LoVo (cell line): ENCODE measurements at places on chromosomes 5 and 9.

- no peak for DNase-seq
Measured at GRCh38 chr9:108535526-108535925, 320.3 kb downstream of the ACTL7B start.

GRCh38 chr9:132589148-132590036 lies 7.0 kb downstream of the BARHL1 start:
- DNase-seq: no peak

DNA sequence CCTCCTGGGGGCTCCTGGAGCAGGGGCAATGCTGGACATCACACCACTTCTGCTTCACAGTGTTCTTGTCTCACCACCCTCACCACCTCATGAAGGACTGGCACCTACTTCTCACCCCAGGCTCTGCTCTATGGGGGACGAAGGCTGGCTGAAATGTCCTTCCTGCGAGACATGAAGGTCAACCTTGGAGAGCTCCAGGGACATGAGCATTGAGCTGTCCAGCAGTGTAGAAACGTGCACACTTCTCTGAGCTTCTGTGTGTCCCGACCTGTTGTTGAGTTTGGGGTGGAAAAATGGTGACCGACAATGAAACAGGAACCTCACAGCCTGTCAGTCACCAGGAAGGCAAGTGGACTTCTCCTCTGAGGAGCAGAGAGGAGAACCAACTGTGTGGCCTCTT lies 68.6 kb upstream of the ADAMTS16 start:
- DNase-seq: no peak

GRCh38 chr9:92727716-92728700 lies 36.6 kb downstream of the BICD2 start:
- no peak for DNase-seq

DNA sequence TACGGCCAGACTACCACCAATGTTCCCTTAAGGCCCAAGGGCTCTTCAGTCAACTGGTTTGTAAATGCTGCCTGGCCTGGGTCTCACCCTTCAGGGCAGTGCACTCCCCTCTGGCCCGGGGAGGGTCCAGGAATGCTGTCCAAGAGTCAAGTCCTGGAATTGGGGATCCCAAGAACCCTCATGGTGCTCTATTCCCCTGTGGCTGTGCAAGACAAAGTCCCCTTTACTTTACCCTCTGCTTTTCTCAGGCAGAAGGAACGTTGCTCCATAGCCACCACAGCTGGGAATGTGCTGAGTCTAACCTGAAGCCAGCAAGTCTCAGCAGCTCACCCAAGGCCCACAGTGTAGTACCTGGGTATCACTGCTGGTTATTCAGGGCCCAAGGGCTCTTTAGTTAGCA lies 51.3 kb upstream of the CRHBP start:
- DNase-seq: no peak

GRCh38 chr5:33679791-33680190 lies 212.0 kb downstream of the ADAMTS12 start:
- DNase-seq: no peak

DNA sequence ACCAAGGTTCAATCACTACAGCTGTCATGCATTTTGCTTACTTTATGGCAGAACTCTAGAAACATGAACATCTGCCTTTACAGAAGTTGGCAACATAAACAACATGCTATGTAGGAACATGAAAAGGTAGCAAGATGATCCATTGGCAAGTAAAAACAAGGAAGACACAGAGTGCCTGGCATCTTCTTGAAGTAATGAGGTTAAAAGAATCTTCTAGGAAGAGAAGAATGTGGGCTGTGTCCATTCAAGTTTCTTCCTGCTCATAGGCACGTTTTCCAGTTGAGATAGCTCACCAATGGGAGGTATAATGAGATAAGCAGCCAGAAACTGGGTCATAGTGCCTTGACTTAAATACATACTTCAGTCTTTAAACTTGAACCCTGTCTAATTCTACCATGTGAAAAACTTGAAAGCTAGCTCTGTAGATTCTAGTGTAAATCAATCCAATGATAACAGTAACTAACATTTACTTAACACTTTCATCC lies 109.4 kb upstream of the PRLR start:
- no peak for DNase-seq

GRCh38 chr9:34957492-34958410 lies at the start of gene PHF24:
Gene PHF24, plus strand, starts transcription at chr9:34958285. Its CDS starts 13,014 bp downstream, at chr9:34971299.
- DNase-seq: peak; percentile 22

GRCh38 chr5:35303152-35303551 lies 72.9 kb upstream of the PRLR start:
- DNase-seq: no peak

- DNase-seq: no peak
Measured at GRCh38 chr9:88015606-88016005, 41.3 kb upstream of the CDK20 start.

- DNase-seq: peak; percentile 37
Measured at GRCh38 chr5:68544648-68545552, 329.3 kb downstream of the PIK3R1 start.

DNA sequence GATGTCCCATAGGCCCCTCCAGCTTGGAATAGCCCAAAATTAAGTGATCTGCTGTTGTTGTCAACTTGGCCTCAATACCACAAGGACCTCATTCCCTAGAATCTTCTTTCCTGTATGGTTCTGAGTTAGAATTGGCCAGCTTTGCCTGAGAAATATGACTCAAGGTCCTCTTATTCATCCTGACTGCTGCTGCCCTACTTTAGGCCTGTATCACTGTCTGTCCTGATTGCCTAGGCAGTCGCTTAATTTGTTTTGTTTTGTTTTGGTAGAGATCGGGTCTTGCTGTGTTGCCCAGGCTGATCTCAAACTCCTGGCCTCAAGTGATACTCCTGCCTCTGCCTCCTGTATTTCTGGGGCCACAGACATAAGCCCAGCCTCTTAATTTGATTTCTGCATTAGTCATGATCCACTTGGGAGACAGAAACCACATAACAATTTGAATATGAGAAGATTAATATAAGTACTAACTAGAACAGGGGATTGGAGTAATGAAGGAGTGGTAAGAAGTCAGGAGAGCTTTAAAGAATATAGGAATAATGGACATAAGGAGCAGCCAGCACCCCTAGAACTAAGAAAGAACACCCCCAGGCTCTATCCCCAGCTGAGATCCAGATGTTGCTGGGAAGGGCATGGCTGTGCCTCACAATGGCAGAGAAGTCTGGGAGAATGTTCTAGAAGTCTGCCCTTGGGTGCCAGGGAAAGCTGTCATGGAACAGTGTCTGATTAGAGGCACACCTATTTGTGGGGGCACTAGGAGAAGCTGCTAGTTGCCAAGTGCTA lies 4.6 kb downstream of the TEX53 start:
- DNase-seq: no peak

- DNase-seq: no peak
Measured at GRCh38 chr5:87116825-87117512, 150.7 kb upstream of the RASA1 start.

DNA sequence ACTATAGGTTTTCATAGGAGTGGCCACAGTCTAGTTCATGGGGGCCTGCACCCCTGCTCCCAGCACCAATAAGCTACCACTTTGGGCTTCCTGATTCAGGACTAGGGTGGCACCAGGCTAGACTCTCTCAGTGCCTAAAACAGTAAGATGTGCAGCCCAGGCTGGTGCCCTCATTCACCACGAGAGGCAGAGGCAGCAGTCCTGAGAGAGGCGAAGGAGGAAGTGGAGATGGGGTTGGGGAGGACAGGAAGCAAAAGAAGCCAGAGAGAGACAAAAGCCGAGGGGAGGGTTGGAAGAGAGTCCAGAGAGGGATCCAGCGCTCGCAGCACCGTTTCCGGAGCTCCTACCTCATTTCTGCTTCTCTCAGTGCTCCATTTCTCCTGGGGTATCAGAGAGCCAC lies 180.9 kb downstream of the MED10 start:
- DNase-seq: no peak

DNA sequence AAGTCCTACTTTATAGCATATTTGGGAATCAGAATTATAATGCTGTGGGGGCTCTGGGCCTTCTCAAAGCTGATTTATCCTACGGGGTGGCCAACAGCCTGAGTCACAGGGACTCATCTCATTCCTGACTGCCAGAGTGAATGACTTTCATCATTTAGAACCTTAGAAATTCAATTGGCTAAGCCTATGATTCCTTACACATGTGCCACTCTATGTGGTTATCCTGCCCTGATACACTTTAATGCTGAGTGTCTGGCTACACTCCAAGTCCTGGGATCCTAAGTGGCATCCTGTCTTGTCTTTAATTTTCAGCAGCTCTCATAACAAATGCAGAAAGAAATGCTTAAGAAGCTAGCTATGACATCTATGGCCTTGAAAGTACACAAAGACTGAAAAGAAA lies 75.2 kb upstream of the FREM1 start:
- no peak for DNase-seq

DNA sequence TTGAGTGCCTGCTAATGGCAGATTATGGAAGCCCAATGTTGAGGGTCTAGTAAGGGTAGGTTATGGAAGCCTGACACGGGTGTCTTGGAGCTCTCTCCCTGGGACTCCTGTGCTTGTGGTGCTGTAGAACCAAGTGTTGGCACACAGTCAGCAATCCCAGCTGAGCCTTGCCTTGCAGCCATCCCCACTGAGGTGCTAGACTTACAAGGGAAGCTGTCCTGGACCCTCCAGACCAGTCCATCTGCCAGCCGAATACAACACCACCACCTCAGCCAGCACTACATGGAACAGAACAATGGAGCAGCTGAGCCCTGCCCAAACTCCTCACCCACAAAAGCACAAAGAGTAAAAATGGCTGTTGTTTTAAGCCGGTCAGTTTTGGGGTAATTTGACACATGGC lies 90.5 kb upstream of the DNAH5 start:
- no peak for DNase-seq

DNA sequence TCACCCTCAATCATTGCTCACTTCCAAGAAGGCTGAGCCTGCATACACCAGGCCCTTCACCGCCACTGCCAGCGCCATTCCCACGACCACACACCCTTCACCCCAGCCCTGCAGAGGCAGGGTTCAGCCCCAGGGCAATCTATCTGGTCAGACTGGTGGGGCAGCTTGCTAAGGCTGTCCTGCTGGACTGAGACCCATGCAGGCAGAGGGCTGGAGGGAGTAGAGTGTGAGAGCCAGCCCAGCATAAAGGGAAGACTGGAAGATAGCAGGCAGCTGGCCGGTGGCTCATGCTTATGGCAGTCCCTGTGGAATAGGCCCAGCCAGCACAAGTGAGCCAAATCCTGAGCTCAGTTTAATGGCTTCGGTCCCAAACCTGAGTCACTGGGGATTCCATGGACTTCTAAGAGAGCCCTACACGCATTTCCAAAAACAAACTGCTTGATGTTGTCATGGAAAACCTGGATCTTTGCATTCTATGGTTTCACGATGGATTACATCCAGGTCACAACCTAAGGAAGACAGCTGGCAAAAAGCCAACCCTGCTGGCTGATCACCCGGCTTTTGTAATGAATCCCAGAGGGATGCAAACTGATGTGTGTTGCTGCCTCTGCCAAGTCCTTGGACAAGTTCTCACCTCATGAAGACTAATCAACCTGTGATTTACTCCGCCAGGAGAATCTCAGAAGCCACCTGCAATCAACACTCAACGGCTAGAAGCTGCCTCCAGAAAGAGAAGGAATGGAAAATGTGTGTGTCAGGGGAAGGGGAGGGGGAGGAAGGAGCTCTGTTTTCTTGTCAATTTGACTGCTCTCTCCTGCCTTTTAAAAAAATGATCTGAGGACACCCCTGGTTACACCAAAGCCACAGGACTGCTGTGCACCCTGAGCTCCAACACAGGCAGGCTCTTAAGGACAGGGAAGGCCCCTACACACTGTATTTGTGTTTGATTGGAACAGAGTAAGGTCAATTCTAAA lies 143.6 kb downstream of the LHFPL2 start:
- peak; percentile 17 for DNase-seq

DNA sequence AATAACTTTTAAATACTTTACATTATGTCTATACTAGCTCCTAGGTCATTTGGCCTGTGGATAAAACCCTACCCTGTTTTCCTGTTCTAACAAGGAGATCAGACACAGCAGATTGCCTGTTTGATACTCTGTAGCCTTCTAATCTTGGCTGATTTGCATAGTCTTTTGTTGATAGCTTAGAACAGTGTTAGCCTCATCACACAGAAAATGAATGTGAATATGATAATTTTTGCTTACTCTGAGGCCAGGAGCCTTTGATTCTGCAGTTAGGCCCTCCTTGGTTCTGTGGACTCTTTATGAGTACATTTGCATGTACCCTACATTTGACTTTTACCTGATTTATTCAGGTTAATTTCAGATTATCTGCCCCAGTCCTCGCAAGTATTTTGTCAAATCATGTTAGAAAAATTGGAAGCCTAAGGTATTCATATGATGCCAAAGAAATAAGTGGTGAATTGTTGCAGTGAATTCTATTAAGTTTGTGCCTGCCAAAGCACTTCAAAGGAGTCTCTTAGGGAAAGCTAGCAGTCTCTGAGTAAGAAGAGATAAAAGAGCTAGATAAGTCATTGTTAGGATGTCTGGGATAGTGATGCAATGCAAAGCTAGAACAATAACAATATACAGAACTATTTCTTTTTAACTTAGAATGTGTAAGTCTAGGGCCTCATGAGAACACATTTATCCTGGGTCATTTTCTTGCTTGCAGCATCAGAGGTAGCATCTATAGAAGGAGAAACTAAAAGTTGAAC lies 56.4 kb downstream of the SCAMP1 start:
- no peak for DNase-seq

DNA sequence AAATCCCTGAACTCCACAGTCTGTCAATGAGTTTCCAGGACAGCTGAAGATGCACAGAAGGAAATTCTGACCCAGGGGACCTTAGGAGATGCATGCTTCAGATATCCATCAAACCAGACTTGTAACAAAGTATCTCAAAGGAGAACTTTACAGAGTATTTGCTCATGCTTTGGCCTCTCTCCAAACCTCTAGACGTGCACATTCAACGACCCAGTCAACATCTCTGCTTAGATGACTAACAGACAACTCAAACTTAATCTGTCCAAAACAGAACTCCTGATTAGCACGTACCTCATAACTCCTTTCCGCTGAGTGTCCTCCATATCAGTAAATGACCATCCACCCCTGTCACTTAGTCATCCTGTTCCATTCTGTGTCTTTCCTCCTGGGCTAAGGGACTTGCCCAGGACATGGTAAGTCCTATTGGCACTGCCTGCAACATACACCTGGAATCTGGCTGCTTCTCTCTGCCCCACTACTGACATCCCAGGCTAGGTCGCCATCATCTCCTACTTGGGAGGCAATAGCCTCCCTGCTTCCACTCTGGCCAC lies 107.4 kb downstream of the LMNB1 start:
- DNase-seq: no peak

- no peak for DNase-seq
Measured at GRCh38 chr5:111129938-111130337, 37.8 kb downstream of the WDR36 start.
